AG04450 (cell line): ENCODE measurements at places on chromosomes 1 and 21. TPM values are rescaled to one million over a fixed set of nuclear protein-coding genes. Genes with fewer than 3 reads are reported as not detected.

DNA sequence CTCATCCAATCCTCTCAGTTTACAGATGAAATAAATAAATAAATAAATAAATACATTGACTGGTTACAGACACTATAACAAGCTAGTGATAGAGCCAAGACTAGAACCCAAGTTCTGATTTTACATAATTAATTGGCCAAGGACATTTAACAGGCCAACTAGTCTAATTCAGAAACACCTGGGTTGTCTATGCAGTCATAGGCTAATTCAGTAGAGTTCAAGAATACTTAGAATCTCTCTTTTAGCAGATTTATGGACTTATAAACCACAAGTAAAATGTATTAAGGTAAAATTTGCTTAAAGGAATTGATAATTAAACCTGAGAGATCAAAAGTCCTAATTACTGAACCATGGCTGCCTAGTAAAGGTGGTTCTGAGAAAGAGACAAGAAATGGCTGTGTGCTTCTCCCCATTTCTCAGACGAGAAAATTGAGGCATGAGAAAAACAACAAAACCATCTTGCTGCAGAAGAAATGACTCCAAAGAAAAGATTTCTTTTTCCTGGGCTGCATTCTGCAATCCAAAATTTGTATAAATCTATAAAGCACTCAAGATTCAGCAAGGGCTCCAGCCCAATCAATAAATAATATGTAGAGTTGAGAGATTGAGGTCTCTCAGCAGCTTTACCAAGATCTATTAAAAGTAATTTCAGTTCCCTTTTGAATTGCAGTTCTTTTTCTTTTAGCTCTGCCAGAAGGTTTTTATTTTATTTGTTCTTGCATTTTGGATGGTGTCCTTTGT lies 98.3 kb downstream of the DUSP10 start:
- DNase-seq, result no peak

- DNase-seq, result no peak
Observed at GRCh38 chr1:111602302-111602701, 17.3 kb upstream of the RAP1A start.

DNA sequence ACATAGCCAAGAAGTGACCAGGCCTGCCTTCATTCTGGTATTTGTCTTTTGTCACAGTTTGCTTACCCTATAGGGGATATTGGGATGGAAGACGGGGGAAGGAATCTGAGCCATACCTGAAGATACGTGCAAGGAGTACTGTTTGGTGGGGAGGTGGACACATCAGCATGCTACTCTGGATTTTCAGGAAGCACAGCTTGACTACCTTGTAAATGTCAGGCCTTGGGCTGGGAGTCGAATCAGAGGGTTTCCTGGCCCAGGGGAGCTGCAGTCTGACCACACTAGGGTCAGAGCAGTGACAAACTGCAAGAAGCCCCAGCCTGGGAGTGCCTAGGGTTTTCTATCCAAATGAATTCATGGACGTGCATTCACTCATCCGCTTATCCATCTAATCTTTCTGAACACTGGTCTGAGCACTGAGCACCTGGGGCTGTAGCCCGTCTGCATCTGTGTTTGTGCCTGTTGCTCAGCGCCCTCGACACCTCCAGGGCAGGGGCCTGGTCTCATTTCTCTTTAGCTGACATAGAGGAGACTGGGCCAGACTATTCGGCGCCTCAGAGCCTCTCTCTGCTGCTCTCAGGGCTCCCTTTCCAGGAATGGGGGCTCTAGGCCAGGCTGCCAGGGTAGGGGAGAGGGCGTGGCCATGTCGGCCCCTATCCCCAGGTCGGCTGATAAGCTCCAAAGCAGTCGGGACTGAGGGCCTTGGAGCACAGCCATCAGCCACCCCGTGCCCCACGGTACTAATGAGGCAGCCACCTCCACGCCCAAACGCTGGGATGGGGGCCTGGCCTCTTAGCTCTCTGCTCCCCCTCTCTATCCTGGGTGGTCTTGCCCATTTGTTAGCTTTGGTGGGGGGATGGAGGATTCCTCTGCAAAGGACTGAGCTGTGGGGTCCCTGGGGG lies 47.0 kb upstream of the SLC2A1 start:
- DNase-seq, result no peak

- no peak for DNase-seq
Observed at GRCh38 chr1:88979054-88979748, 13.2 kb downstream of the KYAT3 start.

Gene AGBL4
- polyA plus RNA-seq, result not detected in 2 replicates

DNA sequence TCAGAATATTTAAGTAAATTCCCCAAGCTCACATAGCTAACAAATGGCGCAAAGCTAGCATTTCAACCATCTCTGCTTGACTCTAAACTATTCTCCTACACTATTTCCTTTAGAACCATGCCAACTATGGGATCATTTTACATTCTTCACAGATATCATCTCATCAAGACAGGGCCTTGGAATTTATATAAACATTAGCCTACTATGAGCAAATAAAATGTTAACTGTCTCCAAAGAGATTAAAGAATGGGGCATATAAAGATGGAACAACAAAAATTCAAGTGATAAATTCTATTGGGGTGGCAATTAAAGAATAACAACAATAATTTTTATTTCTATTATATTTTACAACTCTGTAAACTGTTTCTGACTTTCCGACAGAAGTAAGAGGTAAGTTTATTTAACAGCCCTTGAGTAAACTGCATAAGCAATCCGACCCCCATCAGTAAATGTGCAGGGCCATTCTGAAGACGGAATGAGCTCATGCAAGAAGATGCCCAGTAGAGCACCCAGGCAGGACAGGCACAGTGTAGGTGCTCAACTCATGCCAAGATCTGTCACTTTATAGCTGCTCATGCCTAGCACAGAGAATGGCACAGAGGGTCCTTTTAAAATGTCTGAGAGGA lies 261.9 kb downstream of the VAV3 start:
- DNase-seq, result no peak
